Anterior cingulate cortex (tissue), 58 donors: ENCODE measurements at places on chromosomes 1 and 21.
A peak's percentile ranks its signal among the peaks of the same experiment; 100 is the strongest.

DNA sequence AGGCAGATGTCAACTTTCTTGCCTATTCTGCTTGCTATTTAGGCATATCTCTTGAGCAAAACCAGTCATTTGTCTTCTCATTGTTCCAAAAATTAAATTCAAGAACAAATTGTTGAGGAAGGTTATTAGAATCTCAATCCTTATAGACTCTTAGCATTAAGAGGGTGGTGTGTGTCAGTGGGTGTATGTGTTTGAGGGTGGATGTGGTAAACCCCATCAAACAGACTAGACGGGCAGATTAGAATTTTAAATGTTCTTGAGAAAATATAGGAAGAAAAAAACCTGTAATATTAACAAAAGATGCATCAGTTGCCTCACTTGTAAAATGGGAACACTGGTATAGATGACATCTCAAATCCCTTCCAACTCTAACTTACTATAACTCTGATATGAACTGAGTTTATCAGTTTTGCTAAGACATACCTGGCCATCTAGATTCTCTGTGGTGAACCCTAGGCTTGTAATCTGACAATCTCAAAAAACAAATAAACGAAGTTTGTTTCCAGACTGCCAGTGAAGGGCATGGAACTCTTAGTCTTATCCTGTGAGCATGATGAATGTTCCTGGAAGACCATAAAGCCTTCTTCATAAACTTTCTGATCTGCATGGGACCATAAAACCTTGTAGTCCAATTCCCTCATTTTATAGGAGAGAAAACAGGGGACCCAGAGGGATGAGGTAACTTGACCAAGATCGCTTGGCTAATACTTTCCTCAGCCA lies 176.3 kb upstream of the SGIP1 start:
- DNase-seq, result no peak

DNA sequence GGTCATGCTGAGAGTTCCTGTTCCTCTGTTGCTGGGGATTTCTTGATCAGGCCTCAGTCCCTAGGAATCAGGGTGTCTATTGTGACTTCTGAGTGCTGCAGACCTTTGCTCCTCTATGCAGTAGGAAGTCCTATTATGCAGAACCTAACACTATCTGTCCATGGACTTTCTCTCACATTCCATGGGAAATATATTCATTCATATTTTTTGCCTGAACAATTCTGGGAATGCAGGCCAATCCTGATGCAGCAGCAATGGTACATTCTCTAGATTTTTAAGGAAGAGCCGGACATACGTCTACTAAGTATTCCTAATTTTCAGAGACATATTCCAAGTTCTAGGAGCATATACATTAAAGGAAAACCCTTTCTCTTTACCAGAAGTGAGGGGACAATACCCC lies 61.1 kb upstream of the C1orf87 start:
- no peak for DNase-seq

GRCh38 chr1:21175670-21176581 lies 771 bp downstream of the EIF4G3 start:
- DNase-seq, result peak; percentile 66

- peak; percentile 64 for DNase-seq
Observed at GRCh38 chr1:226034482-226034881, 28.0 kb upstream of the H3-3A start.

DNA sequence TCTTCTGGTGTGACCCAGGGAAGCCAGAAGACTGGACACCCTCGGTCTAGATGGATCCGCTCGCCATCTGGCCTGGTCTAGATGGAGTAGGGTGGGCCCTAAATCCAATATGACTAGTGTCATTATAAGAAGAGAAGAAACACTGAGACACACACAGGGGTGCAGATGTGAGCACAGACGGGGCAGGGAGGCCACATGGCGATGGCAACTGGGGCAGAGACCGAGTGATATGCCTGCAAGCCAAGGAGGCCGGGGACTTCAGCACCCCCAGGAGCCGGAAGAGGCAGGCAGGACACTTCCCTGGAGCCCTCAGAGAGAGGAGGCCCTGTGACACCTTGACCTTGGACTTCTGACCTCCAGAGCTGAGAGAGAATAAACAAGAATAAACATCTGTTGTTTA lies 5.6 kb upstream of the TFF3 start:
- no peak for DNase-seq

DNA sequence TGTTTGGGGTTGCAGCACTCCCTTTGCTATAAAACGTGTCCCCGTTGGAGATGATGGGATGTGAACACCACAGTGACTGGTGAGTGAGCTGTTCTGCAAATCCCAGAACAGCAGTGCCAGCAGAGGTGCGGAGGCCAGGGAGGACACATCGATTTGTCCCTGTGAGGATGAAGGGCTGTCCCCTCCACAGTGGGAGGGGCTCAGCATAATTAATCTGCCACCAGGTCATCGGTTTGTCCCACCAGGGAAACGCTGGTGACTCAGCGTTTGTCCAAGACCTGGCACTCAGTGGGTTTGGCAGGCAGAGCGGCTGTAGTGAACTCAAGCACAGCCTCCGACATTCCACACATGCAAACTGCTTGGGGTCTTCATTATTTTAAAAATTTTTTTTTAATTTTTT lies 22.8 kb upstream of the PDE9A start:
- no peak for DNase-seq

GRCh38 chr21:32380940-32381339 lies 11.9 kb downstream of the URB1 start:
- no peak for DNase-seq

- DNase-seq, result no peak
Observed at GRCh38 chr1:103448560-103448959, 76.9 kb upstream of the RNPC3 start.

DNA sequence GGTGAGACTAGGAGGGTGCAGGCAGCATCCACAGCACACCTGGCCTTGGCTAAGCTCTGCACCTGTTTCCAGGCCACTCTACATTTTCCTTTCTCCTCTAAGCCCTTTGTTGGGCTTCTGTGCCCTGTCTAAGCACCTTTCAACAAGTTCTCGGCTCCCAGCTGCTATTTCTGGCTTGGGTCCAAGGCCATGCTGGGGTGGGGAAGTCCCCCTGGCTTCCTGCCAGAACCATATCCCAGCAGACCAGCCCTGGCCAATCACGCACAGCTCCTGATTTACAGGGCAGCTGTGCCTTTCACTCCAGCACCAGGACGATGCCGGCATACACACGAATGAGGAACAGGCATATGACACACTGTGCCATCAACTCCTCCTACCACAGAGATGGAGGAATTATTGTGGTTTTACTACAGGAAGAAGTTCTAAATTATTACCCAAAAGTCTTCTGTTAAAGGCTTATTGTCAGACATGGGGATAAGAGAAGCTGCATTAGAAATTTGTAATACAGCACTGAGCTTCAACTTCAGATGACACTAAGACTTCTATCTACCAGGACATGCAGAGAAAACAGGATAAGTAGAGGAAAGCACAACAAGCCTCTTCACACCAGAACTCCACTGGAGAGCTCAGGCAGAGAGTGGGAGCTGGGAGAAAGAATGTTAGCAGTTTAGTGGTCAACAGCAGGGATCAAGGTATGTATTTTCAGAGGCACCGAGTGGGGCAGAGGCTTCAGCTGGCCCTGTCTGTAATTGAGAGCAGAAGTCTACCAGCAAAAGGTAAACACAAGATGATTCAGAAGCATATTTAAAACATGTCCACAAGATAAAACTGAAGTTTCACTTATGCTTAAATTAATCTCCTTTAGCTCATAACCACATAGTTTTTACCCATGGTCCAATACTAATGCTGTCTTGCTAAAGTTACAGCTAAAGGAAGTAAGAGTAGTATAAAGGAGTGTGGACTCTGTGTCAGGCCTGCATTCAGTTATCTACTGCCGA lies 37.4 kb downstream of the TRIT1 start:
- no peak for DNase-seq

GRCh38 chr1:54335011-54335754 lies 71.0 kb downstream of the SSBP3 start:
- DNase-seq, result peak; percentile 52

DNA sequence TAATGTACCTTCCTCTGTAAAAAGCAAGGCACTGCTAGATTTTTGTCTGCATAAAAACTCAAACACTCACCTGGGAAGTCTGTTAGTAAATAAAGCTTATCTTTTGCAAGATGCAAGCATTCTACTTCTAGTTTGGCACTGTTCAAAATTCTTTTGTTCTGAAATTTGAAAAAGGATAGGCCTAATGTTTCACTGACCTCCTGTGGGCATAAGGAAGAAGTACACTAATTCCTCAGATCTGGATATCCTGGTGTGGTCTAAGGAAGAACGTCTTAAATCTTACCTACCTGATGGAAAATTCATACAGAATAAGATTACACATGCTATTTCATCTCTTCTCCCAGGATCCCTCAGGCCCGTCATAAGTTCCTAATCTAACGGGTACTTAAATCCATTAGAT lies 93.5 kb upstream of the CAMK1G start:
- DNase-seq, result no peak

DNA sequence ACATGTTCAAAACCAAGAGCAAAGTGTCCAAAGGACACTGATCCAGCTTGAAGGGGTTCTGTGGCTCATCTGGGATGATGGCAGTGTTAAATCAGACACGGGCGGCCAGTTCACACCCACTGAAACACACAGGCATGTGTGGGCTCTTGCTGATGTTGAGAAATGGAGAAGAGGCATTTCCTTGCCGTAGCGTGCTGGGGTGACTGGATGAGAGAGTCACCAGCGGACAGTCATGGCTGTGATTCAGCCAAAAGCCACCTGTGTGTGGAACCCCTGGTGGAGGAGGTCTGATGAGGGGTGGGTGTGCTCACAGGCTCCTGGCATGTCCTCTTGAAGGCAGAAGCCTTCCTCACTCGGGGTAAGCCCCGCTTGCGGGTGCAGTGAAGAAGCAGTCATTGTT lies 7.2 kb downstream of the C1orf35 start:
- DNase-seq, result no peak

GRCh38 chr21:26179501-26179900 lies 8.9 kb upstream of the APP start:
- no peak for DNase-seq

- no peak for DNase-seq
Observed at GRCh38 chr1:228050571-228051231, 31.8 kb upstream of the ARF1 start.
